ENCODE measurements at places on chromosomes 1 and 21. TPM values are rescaled to one million over a fixed set of nuclear protein-coding genes. Genes with fewer than 3 reads are reported as not detected.

DNA sequence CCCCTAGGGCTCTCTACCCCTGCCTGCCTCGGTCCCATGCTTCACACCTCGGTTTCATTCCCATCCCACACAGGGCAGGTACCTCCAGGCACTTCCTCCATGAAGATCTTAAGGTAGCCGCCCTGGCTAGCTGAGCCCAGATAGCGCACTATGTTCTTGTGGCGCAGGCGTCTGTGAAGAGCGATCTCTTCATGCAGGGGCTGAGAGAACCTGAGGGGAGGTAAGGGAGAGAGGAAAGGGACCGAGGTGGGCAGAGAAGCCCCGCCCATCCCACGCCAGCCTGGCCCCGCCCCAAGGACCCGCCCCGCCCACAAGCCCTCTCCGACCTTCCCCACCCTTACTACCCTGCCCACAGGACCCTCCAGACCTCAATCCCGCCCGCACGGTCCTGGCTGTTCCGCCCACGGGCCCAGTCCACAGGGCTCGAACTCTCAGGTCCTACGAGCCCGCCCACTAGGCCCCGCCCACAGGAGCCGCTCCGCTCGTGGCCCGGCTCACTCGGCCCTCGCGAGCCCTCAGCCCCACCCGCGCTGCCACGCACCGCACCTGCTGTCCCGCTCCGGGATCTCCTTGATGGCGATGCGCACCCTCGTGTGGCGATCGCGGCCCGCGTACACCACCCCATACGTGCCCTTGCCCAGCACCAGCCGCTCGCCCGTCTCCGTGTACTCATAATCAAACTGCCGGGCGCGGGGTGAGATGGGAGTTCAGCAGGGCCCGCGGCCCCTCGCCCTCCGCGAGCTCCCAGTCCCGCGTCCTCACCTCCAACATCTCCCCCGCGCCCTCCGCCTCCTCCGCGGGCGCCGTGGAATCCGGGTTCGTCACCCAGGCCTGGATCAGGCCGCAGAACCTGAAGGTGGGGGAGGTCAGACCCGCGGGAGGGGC is 6.4 kb downstream of the MAP3K6 start:
- DNase-seq = no peak

DNA sequence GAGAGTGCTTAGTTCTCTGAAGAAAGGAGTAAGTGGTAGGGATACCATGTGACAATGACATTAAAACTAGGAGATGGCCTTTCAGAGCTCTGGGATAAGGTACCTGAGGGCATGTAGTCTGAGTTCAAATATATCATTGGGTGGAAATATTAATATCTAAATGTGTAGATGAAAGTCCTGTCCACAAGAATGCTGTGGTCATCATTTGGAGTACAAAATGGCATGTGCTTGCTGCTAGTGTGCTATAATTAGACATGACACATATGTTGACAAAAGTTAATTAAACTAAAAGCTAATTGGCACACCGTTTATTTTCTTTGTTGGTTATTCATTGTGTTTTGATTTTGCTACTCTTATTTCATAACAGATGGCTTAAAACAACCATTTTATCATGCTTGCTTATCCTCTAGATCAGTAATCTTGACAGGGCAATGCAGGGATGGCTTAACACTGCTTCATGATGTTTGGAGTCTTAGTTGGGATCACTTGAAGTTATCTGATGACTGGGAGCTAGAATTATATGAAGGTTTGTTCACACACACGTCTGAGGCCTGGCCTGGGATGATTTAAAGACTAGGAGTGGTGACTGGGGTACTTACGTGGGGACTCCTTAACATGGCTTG is 31.0 kb downstream of the CC2D1B start:
- no peak for DNase-seq

KIAA1614 gene
- 14.9 TPM for total RNA-seq

DNA sequence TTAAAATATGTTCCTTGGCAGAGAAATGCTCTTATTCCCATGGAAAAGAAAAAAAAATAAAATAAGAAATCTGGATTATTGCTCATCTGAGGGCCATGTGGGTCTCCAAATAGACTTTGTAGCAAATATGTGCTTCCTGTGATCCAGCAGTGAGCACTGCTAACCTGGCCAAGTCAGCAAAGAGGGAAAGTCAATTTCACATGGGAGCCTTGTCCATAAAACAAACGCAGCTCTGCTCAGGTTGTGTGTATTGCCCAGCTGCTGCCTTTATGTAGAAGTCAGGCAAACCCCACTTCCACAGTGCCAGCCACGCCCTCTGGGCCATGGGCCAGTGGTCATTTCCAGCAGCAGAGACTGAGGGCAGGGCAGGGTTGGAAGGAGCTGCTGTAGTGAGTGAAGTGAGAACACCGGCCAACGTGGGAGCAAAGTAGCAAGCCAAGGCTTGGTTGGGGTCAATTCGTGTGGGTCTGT is 174.3 kb downstream of the LYPLAL1 start:
- peak; percentile 78 for DNase-seq

DNA sequence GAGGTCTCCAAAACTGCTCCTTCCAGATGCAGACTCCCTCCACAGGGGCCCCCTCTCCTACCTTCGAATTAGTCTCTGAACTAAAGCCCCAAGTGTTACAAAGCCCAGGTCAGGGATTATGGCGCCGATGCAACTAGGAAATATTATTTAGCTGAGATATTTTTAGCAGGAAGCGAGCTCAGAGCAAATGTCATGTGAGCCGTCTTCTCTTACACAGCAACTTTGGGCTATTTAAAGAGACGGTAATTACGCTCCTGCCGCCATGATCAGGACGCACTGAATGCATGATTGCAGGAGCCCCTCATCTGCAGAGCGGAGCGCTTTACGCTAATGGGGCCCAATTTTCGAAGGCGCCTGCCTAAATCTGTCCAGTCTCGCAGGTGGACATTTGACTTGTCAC is 55.3 kb upstream of the TARDBP start:
- no peak for DNase-seq

DNA sequence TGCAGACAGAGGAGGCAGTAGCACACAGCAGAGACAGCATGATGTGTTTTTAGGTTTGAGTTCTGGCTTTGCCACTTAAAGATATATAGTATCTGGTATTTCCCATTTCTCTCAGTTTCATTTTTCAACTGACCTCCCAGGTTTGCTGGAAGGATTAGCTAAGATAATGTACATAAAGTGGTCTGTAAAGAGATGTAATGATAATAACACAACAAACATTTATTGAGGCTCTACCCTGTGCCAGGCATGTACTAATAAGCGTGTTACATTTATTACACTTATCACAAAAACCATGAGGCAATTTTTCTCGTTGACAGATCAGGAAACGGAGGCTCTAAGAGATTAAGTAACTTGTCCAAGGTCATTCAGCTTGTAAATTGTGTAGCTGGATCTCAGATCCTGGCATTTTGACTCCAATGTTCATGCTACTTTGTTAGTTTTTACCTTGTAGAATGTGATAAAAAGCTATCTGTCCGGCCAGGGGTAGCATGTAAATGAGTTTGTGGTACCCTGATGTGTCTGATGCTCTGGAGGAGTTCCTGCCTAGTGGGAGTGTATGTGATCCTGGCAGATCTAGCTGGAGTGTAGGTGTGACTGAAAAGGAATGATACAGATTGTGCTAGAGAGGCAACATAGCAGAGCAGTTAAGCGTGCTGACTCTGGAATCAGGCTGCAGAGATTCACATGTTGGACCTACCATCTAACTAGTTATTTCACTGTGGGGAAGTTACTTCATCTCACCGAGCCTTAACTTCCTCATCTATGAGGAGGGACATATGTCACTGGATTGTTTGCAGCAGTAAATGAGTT is 146.6 kb downstream of the VPS13D start:
- no peak for DNase-seq

CCDC27 gene
- not detected for total RNA-seq

LGR6 gene
- 0.53 TPM for total RNA-seq

DNA sequence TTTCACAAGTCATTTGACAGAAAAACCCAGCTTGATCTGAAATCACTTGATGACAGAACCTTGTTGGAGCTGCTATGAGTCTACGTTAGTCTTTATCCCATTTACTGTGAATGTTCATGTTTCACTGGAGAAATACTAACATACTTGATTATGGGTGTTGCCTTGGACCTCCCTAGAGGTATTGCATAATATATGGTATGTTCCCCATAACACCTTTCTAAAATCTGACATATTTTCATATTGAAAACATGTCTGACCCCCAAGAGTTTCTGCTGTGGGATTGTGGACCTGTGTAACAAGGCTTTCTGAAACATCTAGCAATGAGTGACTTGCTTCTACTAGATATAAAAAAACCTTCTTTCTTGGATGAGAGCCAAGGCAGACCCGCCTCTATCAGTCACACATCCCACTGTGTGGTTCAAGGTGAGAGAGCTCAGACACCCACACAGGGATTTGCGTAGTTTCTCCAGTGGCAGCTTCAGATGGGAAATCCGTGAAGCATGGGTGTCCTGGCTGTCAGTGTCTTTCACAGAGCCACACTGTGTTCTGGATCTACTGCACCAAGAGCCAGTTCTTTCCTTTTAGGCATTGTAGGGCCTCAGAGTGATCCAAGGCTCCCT is 4.6 kb downstream of the NENF start:
- no peak for DNase-seq

DNA sequence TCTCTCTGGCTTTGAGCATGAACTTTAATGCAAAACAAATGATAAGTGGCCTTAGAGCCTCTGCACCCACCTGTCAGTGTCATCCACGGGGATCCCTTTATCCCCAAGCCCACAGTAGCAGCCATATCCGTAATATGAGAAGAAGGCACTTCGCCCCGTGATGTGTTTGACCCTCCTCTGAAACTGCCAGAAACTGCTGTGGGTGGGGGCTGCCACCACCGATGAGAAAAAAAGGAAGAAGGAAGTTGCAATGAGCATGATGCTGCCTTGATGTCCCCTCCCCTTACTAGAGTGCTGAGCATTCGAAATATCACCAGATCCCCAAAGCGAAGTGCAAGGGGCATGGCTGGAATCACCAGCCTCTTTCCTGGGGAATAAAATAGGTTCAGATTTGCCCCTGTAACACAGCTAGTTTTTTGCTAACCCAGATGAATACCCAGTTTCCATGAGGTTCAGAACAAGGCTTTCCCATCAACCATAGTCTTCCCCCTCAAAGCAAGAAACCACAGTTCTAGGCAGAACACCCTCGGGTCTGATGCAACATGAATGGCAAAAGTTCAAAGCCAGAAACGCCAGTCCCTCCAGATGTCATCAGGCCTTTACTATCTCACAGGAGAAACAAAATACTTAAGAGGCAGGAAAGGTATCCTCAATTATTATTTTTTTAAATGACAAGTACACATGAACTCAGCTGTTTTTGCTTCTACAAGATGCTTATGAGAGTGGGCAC is 10.8 kb upstream of the UBXN10 start:
- DNase-seq = no peak

DNA sequence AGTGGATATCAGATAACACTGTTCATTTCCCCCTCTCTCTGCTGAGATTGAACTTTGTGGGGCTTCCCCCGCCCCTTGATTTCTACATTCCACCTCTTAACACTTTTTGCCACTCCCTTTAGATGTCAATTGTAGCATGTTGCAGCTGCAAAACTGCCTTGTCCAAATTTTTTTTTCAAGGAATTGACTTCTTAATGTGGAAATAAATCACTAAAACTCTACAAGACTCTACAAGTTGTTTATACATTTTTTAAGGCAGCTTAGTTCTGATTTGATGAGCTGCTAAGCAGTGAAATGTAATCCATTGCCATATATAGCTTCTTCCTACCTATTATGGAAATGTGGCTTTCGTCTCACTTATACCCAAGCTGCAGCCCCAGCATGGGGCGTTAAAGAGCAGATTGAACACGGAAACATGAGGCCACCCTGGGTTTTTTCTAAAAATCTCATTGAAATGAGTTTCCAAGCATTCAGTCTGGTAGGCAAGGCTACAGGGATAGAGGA is 132.2 kb downstream of the SYT2 start:
- no peak for DNase-seq

KRTAP19-1 gene
- not detected for total RNA-seq

- DNase-seq = no peak
These were observed 19.3 kb downstream of the ELF3 start for GRCh38 chr1:202029727-202030126.

GRCh38 chr1:62325681-62326080 is 6.4 kb upstream of the KANK4 start:
- no peak for DNase-seq

SLFNL1 gene
- 0.62 TPM for total RNA-seq

DNA sequence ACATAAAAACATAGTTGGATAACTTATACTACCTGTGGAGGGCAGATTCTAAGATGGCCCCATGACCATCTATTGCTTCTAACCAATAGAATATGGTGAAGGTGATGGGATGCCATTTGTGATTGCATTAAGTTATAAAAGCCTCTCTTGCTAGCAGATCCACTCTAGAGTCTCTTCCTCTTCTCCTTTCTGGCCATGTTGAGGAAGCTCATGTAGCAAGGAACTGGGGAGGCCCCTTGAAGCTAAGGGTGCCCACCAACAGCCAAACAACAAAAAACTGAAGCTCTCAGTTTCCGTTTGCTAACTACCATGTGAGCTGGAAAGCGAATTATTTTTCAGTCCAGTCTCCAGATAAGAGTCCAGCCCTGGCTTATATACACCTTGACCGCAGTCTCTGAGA is 16.0 kb upstream of the AGO1 start:
- no peak for DNase-seq

DNA sequence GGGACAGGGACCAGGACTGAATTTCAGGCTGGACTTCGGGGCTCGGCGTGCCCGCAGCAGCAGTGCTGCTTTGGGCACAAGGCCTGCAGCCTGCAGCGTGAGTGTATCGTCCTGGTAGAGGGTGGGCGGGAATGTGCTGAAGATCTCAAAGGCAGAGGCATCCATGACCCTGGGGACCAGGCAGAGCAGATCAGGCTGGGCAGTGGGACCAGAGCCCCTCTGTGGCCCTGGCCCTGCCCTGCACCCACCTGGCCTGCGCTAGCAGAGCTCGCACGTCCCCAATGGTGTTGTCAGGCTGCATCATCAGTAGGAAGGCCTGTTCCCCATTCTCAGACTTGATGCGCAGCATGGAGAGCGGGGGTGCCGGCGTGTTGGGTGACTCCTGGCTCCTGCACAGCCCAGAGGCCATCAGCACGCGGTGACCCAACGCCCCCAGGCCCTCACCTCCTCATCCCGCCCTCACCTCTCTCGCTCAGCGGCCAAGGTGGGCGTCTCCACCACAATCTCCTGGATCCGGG is 2.6 kb downstream of the SH3BGRL3 start:
- no peak for DNase-seq

Data from sciatic nerve (tissue), 2 donors.